ENCODE measurements at places on chromosomes 7 and 10. TPM values are rescaled to one million over a fixed set of nuclear protein-coding genes. Genes with fewer than 3 reads are reported as not detected.
A peak's percentile ranks its signal among the peaks of the same experiment; 100 is the strongest.

DNA sequence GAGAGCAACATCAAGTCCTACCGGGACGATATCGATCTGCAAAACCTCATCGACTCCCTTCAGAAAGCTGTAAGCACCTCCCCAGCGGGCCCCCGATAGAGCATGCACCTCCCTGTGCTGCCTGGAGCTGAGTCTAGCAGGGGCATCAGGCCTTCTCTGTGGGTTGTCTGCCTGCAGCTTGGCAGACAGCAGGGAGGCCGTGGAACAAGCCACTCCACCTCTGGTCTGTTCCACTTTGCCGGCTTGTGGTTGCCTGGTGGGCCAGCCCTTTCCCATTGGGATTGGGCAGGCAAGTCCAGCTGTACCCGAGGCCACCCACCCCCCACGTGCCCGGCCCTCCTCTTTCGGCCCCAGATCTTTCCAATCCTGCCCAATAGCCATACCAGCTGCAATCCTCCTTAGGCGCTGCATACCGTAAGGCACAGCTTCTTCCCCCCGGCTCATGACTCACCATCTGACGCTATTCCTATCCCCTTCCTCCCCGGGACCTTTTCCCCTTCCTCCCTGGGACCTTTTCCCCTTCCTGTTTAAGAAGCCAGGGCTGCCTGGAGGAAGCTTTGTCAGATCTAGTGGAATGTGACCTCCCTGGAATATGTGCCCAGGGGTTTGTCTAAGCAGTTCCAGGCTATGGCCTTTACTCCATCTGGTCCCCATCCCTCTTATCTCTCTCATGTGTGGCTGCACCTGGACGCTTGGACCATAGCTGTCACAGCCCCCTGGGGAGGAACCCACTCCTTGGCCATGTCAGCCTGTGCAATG, 28.1 kb upstream of the SH2D4B start:
- no peak overlapping the region for H3K4me3 ChIP-seq
- peaks cover 66% of the 10 kb centered on the region for H3K36me3 ChIP-seq
- H3K4me1 ChIP-seq: peaks cover 31% of the 10 kb centered on the region
- H3K27ac ChIP-seq: peak overlapping the region; percentile 58
- peak; percentile 62 for DNase-seq

DNA sequence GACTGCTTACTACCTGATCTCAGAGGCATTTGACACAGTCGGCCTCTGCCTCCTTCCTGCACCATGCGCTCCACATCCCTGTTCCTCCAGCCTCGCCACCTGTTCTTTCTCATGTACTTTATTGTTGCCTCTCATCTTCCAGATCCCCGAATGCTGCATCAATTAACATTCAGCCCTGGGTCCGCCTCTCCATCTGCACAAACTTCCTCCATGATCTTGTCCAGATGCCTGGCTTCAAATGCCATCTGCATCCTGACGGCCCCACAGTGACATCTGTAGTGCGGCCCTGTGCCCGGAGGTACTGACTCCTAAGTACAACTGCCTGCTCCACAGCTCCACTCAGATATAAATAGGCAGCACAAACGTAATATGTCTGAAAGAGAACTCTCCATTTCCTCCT, 51.2 kb upstream of the STK17A start:
- H3K27ac ChIP-seq: no peak overlapping the region
- H3K36me3 ChIP-seq: no peaks in the 10 kb centered on the region
- no peaks in the 10 kb centered on the region for H3K4me1 ChIP-seq
- H3K4me3 ChIP-seq: no peak overlapping the region
- H3K27me3 ChIP-seq: no peaks in the 10 kb centered on the region
- no peak for DNase-seq

GRCh38 chr10:86649471-86650150, 4.7 kb upstream of the OPN4 start:
- H3K27me3 ChIP-seq: no peaks in the 10 kb centered on the region
- H3K4me1 ChIP-seq: peaks cover 19% of the 10 kb centered on the region
- H3K4me3 ChIP-seq: no peak overlapping the region
- no peaks in the 10 kb centered on the region for H3K36me3 ChIP-seq

GRCh38 chr7:91064938-91065337, 199.3 kb upstream of the FZD1 start:
- H3K4me1 ChIP-seq: no peaks in the 10 kb centered on the region
- no peak overlapping the region for H3K27ac ChIP-seq
- H3K27me3 ChIP-seq: no peaks in the 10 kb centered on the region
- H3K4me3 ChIP-seq: no peak overlapping the region
- no peaks in the 10 kb centered on the region for H3K36me3 ChIP-seq
- no peak for DNase-seq

DNA sequence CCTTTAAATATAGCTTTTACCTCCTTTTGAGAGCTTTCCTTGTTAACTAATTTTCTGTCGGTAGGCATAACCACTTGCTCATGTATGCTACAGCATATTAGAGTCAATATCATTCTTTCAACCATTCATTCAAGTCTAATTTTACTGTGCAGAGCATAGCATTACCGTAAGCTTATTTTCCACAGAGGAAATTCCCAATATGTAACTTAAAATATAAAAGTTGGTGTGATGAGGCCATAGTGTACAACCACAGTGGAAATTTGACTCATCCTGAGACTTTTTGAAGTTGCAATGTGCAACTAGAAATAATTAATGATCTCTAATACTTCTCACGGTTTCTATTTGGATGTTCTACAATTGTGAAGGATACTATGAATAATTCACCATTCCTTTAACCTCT, 80.6 kb upstream of the KLF6 start:
- no peaks in the 10 kb centered on the region for H3K27me3 ChIP-seq
- no peaks in the 10 kb centered on the region for H3K36me3 ChIP-seq
- no peak overlapping the region for H3K27ac ChIP-seq
- H3K4me3 ChIP-seq: no peak overlapping the region
- no peak for DNase-seq

DNA sequence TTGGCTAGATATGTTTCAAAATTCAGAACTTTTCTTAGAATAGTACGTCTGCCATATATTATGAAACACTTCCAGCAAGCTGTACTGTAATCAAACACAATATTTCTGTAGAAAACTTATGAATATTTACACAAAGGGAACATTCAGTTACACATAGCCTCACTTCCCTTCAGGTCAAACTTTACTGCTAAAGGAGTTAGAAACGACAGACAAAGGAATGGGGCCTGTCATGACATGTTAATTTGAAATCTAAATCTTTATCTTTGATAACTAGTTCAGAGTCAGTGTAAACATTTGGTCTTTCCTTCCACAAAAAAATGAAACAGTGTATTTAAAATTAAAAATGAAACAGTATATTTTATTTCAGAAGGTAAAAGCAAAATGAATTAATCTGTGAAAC, 1.0 kb upstream of the CROT start:
- H3K4me1 ChIP-seq: peaks cover 6% of the 10 kb centered on the region
- peak overlapping the region; percentile 78 for H3K27ac ChIP-seq
- no peaks in the 10 kb centered on the region for H3K27me3 ChIP-seq
- DNase-seq: no peak

GRCh38 chr10:44922021-44922420, 10.9 kb downstream of the TMEM72 start:
- H3K4me3 ChIP-seq: no peak overlapping the region
- H3K27me3 ChIP-seq: no peaks in the 10 kb centered on the region
- no peaks in the 10 kb centered on the region for H3K36me3 ChIP-seq

DNA sequence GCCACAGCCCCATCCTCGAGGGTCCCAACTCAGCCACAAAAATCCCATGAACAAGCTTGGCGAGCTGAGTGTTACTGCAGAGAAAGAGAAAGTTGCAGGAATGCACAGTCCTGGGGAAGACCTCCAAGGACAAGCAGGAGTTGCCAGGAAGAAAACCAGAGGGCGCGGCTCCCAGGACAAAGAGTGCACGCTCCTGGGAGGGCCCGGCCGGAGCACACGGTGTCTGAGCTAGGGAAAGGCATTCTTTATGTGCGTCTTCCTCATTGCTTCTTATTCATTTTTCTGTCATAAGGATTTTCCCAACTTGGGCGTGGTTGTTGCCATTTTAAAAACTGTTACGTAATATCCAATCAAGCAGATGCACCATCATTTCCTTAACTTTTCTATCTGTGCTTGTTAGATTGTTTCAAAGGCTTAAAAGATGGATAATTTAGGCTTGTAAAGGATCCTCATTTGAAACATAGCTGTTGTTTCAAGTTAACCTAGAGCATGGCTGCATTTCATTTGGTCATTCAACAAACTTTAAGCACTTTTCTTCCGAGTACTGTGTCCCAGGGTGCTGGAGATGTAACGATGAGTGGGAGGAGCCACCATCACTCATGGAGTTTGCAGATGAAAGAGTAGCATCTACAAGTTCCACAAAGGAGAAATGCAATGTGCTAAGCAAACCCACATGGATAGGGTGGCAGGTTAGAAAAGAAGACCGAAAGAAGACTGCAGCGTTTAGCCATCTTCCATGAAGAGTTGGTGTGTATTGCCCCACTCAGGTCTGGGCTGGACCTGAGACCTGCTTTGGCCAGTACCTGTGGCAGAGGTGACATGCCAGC, 5.6 kb upstream of the CNPY1 start:
- DNase-seq: no peak
- H3K27ac ChIP-seq: no peak overlapping the region
- no peaks in the 10 kb centered on the region for H3K36me3 ChIP-seq
- H3K4me3 ChIP-seq: no peak overlapping the region

Gene SLK
- total RNA-seq: 42.4 TPM

Gene STEAP1B
- total RNA-seq: 0.91 TPM

Gene HNRNPF
- total RNA-seq: 154 TPM

Gene KCND2
- 1.7 TPM for total RNA-seq

Gene UPP1
- total RNA-seq: 7.5 TPM

Gene PRXL2A
- total RNA-seq: 51.8 TPM
